Osteoblast (primary cell): ENCODE measurements at places on chromosomes 1 and 21. TPM values are rescaled to one million over a fixed set of nuclear protein-coding genes. Genes with fewer than 3 reads are reported as not detected.

DNA sequence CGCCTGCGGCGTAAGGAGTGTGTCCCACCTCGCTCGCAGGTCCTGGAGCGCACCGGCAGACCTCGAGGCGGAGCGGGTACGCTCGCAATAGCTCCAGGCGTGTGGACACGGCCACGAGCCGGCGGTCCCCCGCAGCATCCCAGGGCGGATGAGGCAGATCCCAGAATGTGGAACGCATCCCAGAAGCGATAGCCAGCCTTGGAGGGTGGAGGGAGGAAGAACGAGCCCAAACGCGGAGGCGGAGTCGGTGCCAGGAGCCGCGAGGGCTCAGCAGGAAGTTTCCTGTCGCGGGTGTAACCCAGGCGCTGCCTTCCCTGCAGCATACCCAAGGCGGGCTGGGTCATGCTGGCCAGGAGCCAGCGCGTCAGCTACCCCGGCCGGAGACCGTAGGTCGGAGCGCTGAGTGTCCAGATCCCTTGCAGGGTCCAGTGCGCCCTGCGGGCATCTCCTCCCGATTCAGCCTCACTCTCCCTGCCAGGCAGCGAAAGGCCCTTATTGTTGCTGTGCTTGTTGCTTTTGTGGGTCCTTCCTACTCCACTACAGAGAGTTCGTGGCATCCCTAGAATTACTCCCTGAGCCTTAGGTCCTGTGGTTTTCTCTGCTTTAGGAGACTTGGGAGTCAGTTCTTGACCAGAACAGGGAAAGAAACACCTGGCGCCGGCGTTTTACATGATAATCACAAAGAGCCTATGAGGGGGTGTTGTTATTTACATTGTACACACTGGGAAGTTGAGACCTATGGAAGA lies 27.7 kb downstream of the STYXL2 start:
- no peak overlapping the region for H3K27ac ChIP-seq
- no peak for DNase-seq
- peaks cover 3% of the 10 kb centered on the region for H3K27me3 ChIP-seq
- H3K4me1 ChIP-seq: no peaks in the 10 kb centered on the region
- peak overlapping the region; percentile 37 for H3K4me3 ChIP-seq

DNA sequence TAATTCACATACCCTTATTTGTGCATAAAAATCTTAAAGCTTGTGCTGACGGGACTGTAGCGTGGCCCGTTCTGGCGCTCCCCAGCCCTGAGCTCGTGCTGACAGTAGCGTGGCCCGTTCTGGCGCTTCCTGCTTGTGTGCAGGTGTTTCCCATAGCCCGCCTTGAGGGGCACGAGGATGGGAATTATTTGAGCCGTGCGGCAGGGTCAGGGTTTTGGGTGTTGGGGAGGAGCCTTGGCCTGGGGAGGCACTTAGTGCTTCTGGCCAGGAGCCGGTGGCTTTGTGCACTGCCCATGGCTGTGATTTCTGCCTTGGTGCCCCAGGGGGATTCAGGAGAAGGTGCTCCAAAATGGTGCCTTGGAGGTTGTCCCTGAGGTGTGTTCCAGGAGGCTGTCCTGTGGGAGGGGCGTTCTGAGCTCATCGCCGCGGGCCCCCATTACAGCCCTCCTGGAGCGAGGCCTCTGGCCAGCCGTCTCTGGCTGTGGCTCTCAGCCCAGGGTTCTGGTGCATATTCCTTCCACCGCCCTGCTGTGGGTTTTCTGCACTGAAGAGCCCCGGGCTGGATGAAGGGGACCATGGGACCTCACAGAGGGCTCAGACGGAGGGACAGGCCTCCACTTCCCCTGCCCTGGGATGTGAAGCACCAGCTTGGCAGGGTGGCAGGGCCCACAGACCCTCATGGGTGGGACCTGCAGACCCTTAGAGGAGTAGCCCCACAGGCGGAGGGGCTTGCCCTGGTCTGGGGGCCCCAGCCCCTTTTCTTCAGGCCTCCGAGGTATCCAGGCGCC lies 6.6 kb downstream of the SLX9 start:
- H3K36me3 ChIP-seq: peaks cover 24% of the 10 kb centered on the region
- peak; percentile 74 for DNase-seq
- H3K27ac ChIP-seq: no peak overlapping the region
- H3K27me3 ChIP-seq: no peaks in the 10 kb centered on the region
- peaks cover under 1% of the 10 kb centered on the region for H3K4me1 ChIP-seq

GRCh38 chr1:241235256-241235897 lies 121.6 kb downstream of the RGS7 start:
- H3K27me3 ChIP-seq: no peaks in the 10 kb centered on the region
- no peak for DNase-seq
- H3K4me1 ChIP-seq: no peaks in the 10 kb centered on the region
- H3K27ac ChIP-seq: no peak overlapping the region
- no peaks in the 10 kb centered on the region for H3K36me3 ChIP-seq

ANP32E gene
- total RNA-seq: 11.5 and 13.8 TPM in 2 replicates

DNA sequence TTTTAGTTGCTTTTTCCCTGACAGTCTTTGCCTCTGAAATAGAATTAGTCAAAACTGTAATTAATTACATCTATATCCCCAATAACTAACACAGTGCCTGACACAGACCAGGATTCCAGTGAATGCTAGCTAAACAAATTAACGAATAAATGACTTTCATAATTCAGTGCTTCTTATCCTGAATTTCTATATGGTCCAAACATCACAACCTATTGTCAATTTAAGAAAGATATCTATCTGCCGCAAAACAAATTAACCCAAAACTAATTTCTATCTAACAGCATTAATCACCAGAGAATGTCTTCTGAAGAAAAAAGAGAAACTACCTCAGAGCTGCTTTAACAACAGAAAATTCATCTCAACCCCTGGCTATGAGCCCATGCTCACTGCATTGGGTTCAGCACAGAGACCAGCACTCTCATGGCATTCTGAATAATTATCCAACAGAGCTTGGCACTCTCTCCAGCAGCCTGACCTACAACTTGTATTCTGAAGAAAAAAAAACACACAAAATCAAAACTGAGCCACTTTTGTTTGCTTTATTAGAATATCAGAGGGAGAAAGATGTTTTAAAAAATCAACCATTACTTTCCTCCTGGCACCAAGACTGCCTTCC lies 547.3 kb upstream of the BEND5 start:
- no peaks in the 10 kb centered on the region for H3K4me1 ChIP-seq
- DNase-seq: no peak
- no peak overlapping the region for H3K27ac ChIP-seq
- H3K27me3 ChIP-seq: no peaks in the 10 kb centered on the region
- no peaks in the 10 kb centered on the region for H3K36me3 ChIP-seq
- H3K4me3 ChIP-seq: no peak overlapping the region

DNA sequence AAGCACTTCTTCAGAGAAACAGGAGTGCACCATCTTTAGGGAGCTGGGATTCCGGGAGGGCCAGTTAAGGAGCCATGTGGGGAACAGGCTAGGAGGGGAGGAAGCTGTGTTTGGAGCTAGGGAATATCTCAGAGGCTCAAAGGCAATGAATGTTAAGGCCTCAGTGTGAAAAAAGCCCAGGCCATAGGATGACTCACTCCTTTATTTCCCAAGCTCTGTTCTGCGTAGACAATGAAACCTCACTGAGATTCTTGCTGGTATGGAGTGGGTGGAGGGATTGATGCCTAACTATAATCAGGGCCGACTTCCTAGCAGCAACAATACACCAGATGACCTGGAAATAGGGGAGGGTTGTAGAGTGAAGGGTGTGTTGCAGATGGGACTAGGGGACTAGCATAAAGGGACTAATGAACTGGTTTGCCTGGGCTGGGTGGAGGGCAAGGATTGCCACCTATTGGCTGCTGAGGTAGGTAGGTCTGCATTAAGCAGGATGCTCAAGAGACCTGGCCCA lies 2.1 kb downstream of the GNAT2 start:
- peaks cover 43% of the 10 kb centered on the region for H3K4me1 ChIP-seq
- DNase-seq: peak; percentile 90
- peak overlapping the region; percentile 93 for H3K27ac ChIP-seq
- no peak overlapping the region for H3K4me3 ChIP-seq
- H3K27me3 ChIP-seq: no peaks in the 10 kb centered on the region
- H3K36me3 ChIP-seq: no peaks in the 10 kb centered on the region

RSPH1 gene
- 0.29 TPM in 1 of 2 replicates, not detected in the other for total RNA-seq

- H3K36me3 ChIP-seq: no peaks in the 10 kb centered on the region
- no peak overlapping the region for H3K4me3 ChIP-seq
- no peaks in the 10 kb centered on the region for H3K27me3 ChIP-seq
- DNase-seq: no peak
Observed at GRCh38 chr1:119034359-119034758, 46.2 kb upstream of the TBX15 start.

DNA sequence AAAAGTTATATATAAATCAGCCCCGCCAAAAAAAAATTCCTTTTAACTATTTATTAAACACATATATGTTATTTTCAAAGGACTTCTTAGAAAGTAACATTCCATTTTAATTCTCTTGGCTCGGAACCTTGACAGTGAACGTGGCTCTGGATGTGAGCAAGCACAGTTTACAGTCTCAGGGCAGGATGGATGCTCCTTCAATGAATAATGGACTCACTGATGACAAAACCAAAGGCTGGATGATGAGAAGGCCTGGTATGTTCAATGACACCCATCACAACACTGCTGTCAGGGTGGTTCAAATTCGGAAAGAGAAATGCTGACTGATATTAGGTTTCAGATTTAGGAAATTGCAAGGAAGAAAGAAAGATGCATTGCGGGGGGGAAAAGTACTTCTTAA lies 148.8 kb downstream of the SIPA1L2 start:
- H3K27me3 ChIP-seq: no peaks in the 10 kb centered on the region
- H3K27ac ChIP-seq: no peak overlapping the region
- peaks cover 23% of the 10 kb centered on the region for H3K4me1 ChIP-seq

GRCh38 chr21:16768096-16768495 lies 744.7 kb upstream of the CXADR start:
- DNase-seq: no peak
- peaks cover 7% of the 10 kb centered on the region for H3K4me1 ChIP-seq
- no peaks in the 10 kb centered on the region for H3K36me3 ChIP-seq
- no peak overlapping the region for H3K4me3 ChIP-seq
- no peaks in the 10 kb centered on the region for H3K27me3 ChIP-seq

- H3K27me3 ChIP-seq: no peaks in the 10 kb centered on the region
- no peak overlapping the region for H3K27ac ChIP-seq
- DNase-seq: no peak
- no peaks in the 10 kb centered on the region for H3K4me1 ChIP-seq
- H3K4me3 ChIP-seq: no peak overlapping the region
- no peaks in the 10 kb centered on the region for H3K36me3 ChIP-seq
Observed at GRCh38 chr1:188499690-188500089, 1670.9 kb downstream of the PLA2G4A start.

NBPF6 gene
- 0.36 TPM in 1 of 2 replicates, not detected in the other for total RNA-seq

TACSTD2 gene
- total RNA-seq: under 0.01 and 0.29 TPM in 2 replicates
